ENCODE measurements at places on chromosomes 12 and 14.

- no peak for DNase-seq
Observed at GRCh38 chr14:70317091-70317968, 42.2 kb downstream of the COX16 start.

DNA sequence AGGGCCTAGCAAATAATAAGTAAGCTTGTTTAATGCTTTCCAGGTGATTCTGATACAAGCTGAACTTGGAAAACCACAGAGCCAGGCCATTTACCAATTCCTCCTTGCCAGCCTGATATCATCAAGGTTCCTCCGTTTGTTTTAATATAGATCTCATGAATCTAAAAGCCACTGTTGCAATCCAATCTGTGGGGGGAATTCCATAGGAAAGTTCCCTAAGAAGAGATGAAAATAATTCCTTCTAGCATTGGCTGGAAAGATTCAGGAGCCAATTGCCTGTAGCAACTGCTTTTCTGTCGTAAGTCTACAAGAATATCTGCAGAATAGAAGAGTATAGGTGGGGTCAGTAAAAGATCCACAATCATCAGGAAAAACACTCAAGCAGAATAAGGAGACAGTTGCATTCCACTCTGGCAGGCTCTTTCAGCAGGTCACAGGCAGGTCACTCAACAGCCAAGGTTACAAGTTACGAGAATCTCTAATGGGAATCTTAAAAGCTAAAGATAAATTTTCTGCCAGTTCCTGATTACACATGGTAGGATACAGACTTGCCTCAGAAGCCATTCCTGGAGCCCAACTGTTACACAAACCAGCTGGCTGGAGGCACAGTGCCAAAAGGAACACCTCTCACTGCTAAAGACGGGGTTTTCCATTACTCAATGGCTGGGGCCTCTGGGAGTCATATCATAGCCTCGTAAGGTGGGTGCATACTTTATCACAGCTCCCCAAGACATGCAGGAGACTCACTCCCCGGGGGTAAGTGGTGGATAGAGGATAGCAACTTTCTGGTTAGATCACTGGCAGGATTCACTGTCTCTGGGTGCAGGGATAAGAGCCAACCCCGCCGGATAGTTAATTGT, 43.6 kb downstream of the FGD6 start:
- no peak for DNase-seq

DNA sequence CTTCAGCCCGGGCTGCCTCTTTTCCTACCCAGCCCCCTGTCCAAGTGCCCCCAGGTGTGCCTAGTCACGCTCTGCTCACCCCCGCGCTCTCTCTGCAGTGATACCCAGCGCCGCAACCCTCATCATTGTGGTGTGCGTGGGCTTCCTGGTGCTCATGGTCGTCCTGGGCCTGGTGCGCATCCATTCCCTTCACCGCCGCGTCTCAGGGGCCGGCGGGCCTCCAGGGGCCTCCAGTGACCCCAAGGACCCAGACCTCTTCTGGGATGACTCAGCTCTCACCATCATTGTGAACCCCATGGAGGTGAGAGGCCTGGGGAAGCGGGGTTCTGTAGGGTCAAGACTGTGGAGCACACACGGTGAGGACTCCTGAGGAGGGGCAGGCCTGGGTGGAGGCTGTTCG, 27.2 kb downstream of the CLSTN3 start:
- no peak for DNase-seq

DNA sequence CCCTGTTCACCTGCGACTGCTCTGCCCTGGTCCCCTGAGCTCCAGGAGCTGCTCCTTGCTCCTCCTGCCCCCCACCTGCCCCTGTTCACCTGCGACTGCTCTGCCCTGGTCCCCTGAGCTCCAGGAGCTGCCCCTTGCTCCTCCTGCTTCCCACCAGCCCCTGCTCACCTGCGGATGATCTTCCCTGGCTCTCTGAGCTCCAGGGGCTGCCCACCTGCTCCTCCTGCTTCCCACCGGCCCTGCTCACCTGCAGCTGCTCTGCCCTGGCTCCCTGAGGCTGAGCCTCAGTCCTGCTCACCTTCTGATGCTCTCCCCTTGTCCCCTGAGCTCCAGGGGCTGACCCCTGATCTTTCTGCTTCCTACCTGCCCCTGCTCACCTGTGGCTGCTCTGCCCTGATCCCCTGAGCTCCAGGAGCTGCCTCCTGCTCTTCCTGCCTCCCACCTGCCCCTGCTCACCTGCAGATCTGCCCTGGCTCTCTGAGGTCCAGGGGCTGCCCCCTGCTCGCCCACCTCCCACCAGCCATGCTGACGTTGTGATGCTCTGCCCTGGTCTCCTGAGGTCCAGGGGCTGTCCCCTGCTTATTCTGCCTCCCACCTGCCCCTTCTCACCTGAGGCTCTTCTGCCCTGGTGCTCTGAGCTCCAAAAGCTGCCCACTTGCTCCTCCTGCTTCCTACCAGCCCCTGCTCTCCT, 219.2 kb downstream of the TMEM121 start:
- no peak for DNase-seq

DNA sequence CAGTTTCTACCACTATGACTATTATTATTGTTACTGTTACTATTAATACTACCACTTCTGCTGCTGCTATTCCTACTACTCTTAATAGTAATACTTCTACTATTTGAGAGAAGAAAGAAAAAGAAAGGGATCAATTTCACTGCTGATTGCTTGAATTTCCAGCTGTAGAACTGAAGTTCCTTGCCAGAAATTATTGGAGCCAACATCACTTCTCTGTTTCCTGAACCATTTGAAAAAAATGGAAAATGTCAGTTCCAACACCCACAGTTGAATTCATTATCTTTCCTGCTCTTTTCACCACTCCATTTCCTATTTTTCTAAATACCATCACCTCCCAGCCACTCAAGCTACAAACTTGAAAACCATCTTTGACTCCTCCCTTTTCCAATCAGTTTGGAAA, 54.1 kb upstream of the PIK3C2G start:
- no peak for DNase-seq

- DNase-seq: no peak
Observed at GRCh38 chr12:3879846-3880245, 6.6 kb upstream of the PARP11 start.

- no peak for DNase-seq
Observed at GRCh38 chr14:99158646-99159165, 113.3 kb downstream of the BCL11B start.

DNA sequence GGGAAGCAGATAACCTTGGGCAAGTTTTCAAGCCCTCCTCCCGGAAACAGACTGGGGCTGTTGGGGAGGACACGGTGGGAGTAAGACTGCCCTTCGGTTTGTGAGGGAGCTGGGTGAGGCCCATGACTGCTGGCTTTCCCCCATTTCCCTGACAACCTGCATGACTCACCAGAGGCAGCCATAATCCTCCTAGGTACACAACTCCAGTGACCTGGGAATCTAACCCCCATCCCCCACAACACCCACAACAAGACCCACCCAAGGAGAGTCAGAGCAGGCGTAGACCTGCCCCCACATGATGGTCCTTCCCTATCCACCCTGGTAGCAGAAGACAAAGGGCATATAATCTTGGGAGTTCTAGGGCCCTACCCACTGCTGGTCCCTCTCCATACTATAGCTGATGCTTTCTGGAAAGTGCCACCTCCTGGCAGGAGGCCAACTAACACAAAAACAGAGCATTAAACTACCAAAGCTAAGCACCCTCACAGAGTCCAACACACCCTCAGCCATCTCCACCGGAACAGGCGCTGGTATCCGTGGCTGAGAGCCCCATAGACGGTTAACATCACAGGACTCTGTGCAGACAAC, 14.8 kb downstream of the DDX24 start:
- no peak for DNase-seq

GRCh38 chr12:61629702-61630101, 630.5 kb upstream of the USP15 start:
- no peak for DNase-seq

DNA sequence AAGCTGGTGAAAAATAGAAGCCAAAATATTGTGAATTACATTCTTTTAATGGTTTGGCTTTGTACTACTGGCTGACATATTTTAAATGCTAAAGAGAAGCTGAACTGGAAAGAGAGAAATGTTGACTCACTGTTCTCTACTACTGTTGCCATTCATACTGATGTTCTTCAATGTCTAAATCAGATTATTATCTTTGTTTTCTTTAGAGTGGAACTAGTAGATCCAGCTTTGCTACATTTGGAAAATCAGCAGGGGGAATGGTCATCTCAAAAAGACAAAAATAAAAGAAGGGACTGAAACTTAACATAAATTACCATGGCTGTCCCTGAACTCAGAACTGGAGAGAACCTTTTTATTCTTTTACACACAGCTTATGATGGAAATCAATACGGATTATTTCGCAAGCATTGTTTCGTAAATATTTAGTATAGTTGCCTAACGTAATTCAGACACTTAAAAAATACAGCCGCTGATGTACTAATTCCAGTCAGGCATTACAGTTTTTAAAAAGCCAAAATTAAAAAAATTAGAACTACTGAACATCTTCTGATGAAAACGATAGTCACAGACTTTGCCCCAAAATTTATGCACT, 76.3 kb upstream of the OTX2 start:
- no peak for DNase-seq

DNA sequence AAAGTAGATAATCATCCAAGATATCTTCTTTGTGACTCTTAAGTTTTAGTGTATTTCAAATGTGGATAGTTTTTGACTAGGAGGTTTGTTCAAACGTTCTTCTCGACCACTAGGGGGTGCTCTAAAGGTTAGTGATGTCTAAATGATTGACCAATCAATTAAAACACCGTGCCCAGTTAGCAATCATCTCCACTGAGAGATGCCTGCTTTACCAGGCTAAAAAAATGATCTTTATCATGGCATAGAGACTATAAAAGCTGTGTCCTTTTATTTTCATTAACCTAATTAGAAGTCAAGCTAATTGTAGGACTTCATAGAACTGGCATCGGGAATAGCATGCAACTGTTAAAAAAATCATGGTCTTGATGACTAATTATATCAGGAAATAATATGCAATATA, 153.9 kb downstream of the PRKCH start:
- no peak for DNase-seq

DNA sequence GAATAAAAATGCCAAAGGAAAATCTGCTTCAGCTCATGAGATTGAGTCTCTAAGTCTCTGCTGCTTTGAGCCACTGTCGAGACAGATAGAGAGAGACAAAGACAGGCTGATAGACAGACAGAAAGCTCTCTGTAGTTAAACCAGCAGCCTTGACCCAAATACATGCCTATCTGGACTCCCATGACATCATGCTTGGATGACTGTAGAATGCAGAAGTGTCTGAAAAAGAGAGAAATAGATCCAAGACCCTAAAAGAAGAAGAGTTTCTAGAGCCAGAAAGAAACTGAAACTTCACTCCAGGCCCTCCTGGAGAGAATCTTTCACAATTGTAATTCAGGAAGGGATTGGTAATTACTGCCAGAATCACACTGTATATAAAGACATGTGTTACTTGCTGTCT, 122.6 kb upstream of the PLXNC1 start:
- no peak for DNase-seq

- no peak for DNase-seq
Observed at GRCh38 chr12:11797317-11797913, 147.9 kb downstream of the ETV6 start.

DNA sequence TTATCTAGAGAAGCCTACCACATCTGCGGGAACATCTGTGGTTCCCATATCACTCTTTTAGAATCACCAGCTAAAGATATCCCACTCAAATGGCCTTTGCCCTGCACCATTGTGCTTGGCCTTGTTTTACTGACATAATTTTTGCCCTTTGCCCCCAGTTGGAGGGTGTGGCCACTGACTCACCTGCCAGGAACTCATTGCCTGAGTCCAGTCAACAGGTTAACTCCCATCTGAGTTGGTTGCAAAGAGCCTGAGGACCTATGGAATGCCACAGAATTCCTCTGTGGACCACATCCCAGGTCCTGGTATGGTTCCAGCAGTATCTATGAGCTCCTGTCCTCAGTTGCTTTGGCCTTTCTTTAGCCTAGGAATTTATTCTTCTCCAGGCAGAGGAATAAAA, 55.7 kb upstream of the PTGR2 start:
- DNase-seq: no peak

- no peak for DNase-seq
Observed at GRCh38 chr12:86698641-86698980, 442.4 kb upstream of the MGAT4C start.

GRCh38 chr14:63902375-63902976, 49.7 kb downstream of the SYNE2 start:
- no peak for DNase-seq
